ENCODE measurements at places on chromosomes 2 and 18.

DNA sequence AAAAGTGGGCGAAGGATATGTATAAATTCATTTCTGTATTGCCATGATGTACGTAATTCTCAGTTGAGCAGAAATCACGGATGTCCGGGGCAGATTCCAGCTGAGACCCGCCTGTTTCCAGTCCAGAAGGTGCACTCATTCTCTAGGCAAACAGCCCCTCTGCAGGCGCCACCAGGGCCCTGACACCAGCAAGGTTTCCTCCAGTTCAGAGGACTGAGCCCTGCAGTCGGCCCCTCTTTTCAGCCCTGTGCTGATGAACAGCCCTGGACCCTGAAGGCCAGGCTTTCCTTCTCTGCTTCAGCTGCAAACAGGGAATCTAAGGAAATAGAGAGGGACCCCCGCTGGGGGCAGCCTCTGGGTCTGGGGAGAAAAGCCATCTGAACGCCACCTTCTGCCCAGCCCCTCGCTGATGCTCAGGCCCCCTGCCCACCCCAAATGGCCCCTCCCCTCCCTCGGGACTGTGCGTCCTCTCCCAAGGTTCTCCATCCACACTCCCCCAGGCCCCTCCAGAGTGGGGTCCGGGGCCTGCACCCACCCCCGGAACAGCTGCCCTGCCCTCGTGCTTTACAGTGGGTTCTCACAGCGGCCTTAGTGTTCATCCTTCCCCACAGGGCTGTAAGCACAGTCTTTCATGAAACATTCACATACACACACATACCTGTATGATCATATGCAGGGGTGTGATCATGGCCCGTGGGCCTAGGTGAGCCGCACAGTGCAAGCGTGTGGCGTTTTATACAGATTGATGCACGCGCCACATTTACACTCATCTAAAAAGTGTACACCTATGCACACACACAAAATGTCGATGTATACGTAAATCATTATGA is 12.1 kb downstream of the COPS9 start:
- no peak for DNase-seq

DNA sequence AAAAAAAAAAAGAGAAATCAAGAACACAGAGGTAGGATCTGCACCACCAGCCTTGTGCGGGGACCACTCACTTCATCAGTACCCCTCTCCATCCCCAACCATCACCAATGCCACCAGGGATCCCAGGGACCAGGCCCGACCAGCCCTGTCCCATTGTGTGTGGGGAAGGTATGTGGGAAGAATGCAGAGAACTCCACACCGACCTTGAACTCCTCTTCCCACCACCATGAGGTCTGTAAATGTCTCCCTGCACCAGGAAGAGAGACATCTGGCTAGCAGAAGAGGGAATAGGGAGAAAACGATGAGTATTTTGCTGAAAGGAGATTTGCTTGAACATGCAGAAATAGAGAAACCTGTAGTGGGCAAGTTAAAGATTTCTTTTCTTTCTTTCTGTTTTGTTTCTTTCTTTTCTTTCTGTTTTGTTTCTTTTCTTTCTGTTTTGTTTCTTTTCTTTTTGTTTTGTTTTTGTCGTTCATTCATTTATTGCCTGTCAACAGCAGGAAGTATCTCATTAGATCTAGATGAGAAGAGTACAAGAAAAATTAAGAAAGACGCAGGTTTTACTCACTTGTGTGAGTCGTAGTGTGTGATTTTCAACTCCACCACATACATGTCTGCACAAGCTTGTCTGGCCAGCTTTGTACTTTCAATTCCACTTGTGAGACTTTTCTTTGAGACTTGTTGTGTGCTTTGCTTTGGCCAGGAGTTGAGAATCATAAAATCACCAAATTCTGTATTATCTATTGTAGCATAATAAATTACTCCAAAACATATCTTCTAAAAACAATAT is 179.8 kb upstream of the HAAO start:
- DNase-seq: peak; percentile 33

- DNase-seq: no peak
Measured at GRCh38 chr2:126275098-126275497, 380.9 kb upstream of the GYPC start.

GRCh38 chr2:160303076-160303475 is 103.0 kb upstream of the ITGB6 start:
- DNase-seq: no peak

DNA sequence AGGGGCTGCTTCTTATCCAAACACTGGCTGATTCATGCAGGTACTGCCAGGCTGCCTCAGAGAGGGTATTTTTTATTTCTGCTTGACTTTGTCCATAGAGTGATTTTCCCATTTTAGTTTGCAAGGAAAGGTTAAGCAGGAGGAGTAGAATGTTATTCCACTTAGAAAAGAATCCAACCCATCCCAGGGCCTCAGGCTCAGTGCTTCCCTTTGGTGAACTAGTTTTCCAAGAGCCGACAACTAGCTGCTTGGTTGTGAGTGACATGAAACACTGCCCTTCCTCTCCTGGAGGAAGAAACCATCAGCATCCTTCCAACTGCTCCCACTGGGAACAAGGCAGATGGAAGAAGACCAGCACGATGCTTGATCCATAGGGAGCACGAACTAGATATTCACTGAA is 58.5 kb downstream of the BCL2 start:
- no peak for DNase-seq

- no peak for DNase-seq
Measured at GRCh38 chr2:104312684-104313083, 541.2 kb upstream of the POU3F3 start.

DNA sequence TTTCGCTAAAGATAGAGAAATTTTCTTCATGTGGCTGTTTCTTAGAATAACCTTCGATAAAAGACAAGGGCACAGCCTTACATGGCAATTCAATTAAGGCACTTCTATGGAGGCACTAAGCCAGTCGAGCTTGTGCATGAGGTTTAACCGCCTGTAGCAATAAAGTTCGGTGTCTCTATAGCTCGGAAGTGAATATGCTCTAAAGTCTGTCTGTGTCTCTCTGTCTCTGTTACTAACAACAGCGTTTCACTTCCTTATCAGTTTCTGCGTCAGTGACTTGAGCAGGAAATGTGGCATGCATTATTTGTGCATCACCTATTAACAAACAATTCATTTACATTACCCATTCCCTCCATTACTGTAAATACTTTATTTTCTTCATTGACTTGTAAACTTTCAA is 365.1 kb upstream of the NETO1 start:
- DNase-seq: no peak

DNA sequence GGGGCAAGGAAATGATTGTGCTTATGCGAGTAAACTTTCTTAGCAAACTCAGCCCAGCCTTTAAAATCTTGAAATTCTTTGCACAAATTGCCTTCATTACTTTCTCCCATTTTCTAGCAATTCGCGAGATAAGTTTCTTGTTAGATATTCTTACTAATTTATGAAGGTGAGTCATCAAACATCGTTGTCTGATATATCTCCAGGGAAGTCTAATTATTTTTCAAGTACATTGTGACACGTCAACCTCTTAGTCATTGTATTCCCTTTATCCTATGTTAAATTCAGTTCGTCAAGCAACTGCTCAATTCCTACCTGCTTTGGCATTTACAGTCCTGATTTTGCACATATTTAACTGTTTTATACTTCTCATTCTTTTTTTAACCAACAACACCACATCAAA is 854.5 kb upstream of the CRIM1 start:
- DNase-seq: peak; percentile 31

DNA sequence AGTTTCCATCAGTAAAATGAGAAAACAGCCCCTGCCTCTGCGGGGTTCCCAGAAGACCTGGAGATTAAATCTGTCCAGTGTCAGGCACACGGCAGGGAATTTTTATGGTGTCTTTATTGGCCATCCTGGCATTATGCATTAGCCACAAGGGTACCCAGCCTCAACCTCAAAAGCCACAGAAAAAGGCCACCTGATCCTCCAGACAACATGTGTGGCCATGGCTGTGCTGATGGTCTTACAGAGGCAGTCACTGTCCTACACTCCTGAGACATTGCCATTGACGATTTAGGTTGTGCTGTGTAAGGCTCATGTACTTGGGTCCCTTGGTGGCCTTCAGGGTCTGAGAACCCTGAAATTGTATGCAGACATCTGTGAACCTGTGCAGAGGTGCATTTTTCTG is 115.6 kb downstream of the SMAD7 start:
- no peak for DNase-seq

All from fibroblast of lung (primary cell).